T47D (cell line): ENCODE measurements at places on chromosomes 16 and 17.

DNA sequence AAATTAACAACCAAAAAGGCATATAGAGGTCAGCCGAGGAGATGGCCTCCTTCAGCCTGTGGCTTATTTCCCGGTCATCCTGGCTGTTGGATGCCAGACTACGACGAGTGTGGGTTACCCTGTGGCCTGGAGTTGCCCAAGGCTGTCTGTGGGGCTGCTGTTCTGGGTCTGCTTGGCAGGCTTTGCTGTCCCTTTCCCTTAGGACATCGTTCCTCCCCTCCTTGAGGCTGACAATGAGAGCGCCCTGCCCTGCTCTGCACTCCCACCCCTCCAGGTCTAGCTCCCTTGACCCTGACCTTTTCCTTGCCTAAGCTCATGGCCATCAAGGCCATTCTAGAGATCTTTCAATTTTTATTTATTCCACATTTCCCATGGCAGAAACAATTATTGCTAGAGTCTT lies 1.9 kb upstream of the CBFB start:
- DNase-seq, result no peak

DNA sequence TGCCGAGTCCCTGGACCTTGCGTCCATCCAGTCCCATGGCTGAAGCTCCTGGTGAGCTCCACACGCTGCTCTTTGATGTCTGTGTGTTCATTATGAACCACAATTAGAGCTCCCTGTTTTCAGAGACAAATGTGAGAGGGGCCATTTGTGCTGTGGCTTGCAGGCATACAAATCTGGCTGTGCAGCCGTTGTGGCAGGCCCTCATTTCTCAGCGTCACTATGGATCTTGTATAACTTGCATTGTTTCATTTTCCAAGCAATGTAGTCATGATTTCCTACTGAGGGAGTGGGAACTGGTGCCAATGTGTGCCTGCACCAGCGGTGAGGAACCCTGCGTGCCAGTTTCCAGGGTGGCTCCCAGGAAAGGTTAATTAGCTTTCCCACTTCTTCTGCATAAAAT lies 542.6 kb downstream of the TMEM114 start:
- DNase-seq, result no peak

GRCh38 chr17:12242345-12242954 lies 221.8 kb downstream of the MAP2K4 start:
- DNase-seq, result no peak

GRCh38 chr16:88550246-88550661 lies 19.9 kb upstream of the ZC3H18 start:
- no peak for DNase-seq

DNA sequence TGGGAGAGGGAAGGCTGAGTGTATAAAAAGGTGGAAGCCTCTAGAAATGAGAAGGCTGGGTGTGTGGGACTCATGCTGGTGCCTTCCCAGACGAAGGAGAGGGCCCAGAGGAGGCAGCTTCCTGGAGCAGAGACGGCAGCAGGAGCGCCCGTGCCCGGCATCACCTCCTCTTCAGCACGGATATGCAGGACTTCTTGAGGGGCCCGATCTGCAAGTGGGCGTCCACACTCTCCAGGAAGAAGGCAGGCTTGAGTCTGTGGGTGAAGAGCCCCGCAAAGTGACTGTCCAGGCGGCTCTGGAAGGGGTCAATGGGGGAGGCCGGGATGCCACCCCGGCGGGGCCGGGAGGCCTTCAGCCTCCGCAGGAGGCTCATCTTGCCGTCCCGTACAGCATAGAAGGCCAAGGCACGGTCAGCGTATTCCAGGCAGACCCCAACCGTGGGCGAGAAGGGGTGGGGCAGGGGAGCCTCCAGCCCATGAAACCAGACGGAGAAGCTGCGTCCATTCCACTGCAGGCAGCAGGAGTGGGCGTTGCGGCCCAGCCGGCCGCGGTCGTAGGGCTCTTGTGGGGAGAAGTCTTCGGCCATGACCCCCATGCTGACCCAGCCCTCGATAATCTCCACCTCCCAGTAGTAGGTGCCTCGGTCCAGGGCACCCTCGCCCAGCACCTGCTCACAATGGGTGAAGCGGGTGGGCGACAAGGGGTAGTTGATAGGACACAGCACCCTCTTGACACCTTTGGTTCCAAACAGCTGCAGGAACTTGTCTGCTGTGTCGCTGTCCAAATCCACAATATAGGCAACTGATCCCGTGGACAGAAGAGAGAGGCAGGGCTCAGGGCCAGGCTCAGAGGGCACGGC lies 3.8 kb downstream of the TRIM47 start:
- no peak for DNase-seq

GRCh38 chr17:60904582-60904981 lies 226.9 kb downstream of the BCAS3 start:
- no peak for DNase-seq

GRCh38 chr16:73978407-73978784 lies 318.2 kb upstream of the PSMD7 start:
- no peak for DNase-seq

DNA sequence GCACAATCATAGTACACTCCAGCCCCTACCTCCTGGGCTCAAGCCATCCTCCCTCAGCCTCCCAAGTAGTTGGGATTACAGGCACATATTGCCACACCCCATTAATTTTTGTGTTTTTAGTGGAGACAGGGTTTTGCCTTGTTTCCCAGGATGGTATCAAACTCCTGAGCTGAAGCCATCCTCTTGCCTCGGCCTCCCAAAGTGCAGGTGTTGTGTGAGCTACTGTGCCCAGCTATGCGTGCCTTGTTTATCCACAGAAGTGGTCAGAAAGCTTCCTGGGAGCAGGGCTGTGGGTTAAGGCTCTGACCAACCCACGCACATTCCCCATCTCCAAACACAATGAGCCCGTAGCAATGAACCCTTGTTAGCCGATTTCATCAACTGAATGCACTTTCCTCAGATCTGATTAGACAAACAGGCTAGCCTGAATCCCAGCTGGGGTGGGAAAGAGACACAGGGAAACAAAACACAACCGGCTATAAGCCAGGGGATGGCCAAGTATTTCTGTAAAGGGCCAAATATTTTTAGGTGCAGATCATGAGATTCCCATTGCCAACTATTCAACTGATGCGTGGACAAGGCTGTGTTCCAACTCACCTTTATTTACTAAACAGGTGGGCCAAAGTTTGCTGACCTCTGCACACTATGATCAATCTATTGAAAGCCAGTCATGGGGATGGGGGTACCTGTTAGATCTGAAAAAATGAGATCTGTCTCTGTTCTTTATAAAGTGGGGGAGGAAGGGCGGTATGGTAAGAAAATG lies 193.6 kb downstream of the CPPED1 start:
- no peak for DNase-seq

GRCh38 chr16:74749291-74750055 lies 25.1 kb downstream of the FA2H start:
- DNase-seq, result peak; percentile 32

GRCh38 chr16:83803811-83804210 lies 4.0 kb upstream of the HSBP1 start:
- peak; percentile 98 for DNase-seq
